ENCODE measurements at places on chromosomes 16 and 17.
A peak's percentile ranks its signal among the peaks of the same experiment; 100 is the strongest.

DNA sequence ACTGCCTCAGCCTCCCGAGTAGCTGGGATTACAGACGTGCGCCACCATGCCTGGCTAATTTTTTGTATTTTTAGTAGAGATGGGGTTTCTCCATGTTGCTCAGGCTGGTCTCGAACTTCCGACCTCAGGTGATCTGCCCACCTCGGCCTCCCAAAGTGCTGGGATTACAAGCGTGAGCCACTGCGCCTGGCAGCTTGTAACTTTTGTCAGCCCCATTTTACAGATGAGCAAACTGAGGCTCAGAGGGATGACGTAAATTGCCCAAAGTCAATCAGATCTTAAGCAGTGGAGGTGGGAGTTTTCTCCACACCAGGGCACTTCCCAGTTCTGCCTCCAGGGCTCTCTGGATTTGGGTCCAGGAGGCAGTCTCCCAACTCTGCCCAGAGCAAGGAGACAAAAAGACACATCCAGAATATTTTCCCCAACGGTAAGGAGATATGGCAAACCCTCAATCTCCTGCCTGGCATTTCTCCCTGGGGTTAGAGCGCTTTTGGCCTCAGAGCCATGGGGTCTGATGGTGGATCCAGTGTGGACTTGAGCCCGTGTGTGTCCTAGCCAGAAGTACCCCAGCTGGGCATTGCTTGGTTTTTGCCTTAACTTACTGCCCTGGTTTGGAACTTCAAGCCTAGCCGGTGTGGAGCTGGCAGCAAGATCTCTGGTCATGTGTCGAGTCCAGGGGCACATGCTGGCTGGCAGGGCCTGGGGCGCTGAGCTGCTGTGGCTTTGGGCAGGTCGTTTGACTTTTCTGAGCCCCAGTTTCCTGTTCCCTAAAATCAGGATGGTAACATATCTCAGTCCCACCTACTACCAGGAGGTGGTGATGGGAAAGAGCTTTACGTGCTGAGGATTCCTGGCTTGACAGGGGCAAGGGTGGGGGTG is 3.4 kb downstream of the ADAM11 start:
- DNase-seq = no peak

DNA sequence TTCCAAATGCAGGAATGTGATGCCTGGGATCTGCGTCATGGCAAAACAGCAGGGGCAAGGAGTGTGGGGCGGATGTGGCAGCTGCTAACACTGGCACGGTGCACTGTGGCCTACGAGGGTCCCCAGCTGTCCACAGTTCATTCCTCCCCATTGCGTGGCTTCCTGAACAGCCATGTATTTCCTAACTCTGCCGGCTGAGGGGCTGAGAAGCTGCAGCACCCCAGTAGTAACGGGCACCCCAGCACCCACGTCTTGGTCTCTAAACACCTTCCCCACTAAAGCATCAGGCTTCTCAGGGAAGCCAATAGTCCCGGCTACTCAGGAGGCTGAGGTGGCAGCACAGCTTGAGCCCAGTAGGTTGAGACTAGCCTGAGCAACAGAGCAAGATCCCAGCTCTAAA is 47.6 kb downstream of the LMF1 start:
- DNase-seq = no peak

DNA sequence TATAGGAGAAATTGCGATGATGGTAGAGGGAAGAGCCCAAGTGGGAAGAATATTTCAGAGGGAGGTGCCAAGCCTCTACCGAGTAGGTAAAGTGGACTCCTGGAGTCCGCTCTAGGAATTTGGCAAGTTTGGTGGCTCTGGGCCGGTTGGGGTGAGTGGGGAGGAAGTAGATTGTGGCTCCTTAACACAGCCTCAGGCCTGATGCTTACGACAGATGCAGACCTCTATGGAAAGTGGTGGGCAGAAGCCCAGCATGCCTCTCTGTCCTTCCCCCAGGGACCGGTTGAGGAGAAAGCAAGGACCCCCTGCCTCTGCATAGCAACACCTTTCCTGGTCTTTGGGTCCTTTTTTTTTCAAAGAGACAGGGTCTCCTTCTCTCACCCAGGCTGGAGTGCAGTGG is 55.9 kb upstream of the SIAH1 start:
- DNase-seq = no peak

- peak; percentile 84 for DNase-seq
Observed at GRCh38 chr17:79038545-79039135, 14.7 kb downstream of the C1QTNF1 start.

GRCh38 chr17:17484451-17484899 is 7.7 kb downstream of the MED9 start:
- DNase-seq = no peak

- no peak for DNase-seq
Observed at GRCh38 chr17:64183815-64184214, 53.9 kb upstream of the ERN1 start.

GRCh38 chr16:5971924-5972323 is 874.3 kb upstream of the EEF2KMT start:
- DNase-seq = no peak

- DNase-seq = no peak
Observed at GRCh38 chr16:29978564-29979270, 5.0 kb downstream of the TAOK2 start.

- no peak for DNase-seq
Observed at GRCh38 chr16:11752856-11753255, 10.2 kb upstream of the TXNDC11 start.

DNA sequence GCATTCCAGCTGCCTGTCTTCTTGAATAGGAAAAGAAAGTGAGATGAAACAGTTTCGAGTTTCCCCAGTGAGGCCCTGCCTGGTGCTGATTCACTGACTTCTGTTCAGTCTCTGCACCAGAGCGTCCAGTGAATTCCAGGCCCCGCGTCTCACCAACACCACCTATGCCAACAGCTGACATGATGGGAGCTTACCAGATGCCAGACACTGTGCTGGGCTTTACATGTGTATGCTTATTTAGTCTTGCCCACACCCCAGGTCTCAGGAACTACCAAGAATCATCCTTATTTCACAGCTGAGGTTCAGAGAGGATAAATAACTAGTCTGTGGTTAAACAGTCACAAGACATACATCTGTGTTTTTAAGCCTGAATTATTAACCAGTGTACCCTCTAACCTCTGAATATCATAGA is 29.1 kb upstream of the IRX6 start:
- DNase-seq = no peak

- DNase-seq = peak; percentile 79
Observed at GRCh38 chr17:68172461-68172954, 75.3 kb upstream of the AMZ2 start.

GRCh38 chr17:73029991-73030390 is 62.5 kb downstream of the SLC39A11 start:
- no peak for DNase-seq

- DNase-seq = no peak
Observed at GRCh38 chr17:2854143-2855055, 58.2 kb downstream of the RAP1GAP2 start.

GRCh38 chr17:9256751-9257629 is 235.7 kb downstream of the NTN1 start:
- DNase-seq = no peak

DNA sequence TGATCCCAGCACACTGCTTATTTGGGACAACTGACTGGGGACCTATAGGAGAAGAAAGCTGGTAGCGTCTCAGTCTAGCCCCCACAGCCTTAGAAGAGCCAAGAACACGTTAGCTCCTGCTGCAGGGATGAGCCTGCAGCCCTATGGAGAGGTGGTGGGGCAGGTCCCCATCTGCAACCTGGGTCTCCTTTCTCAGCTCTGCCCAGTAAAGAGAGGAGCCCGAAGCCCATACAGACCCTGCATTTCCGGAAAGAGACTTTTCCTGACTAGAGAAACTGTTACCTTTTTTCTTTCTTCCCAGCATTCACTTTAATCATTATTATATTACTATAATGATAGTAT is 788 bp downstream of the METTL22 start:
- DNase-seq = no peak

GRCh38 chr17:52517176-52517575 is 358.7 kb upstream of the CA10 start:
- no peak for DNase-seq

DNA sequence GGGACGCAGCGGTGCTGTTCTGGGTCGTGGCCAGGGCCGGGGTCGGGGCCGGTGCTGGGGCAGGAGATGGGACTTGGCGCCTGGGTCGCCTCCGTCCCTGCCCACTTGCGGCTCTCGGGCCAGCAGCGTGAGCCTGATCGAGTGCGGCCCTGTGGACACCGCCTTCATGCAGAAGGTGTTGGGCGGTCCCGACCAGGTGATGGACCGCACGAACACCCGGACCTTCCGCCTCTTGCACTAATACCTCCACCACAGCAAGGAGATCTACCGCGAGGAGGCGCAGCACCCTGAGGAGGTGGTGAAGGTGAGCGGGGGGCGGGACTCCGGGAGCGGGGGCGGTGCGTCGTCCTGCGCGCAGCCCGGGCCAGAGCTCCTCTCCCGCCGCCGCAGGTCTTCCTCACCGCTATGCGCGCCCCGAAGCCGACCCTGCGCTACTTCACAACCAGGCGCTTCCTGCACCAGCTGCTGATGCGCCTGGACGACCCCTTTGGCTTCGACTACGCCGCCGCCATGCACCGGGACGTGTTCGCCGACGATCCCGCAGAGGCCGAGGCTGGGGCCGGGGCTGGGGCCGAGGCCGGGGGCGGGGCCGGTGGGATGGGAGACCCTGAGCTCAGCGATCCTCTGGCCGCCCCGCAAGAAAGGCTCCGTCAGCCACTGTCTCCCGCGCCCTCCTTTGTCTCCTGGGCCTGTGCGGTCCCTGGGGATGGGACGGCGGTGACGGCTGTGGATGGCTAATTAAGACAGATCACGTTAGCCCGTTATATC is 4.5 kb upstream of the HSD17B1 start:
- no peak for DNase-seq

DNA sequence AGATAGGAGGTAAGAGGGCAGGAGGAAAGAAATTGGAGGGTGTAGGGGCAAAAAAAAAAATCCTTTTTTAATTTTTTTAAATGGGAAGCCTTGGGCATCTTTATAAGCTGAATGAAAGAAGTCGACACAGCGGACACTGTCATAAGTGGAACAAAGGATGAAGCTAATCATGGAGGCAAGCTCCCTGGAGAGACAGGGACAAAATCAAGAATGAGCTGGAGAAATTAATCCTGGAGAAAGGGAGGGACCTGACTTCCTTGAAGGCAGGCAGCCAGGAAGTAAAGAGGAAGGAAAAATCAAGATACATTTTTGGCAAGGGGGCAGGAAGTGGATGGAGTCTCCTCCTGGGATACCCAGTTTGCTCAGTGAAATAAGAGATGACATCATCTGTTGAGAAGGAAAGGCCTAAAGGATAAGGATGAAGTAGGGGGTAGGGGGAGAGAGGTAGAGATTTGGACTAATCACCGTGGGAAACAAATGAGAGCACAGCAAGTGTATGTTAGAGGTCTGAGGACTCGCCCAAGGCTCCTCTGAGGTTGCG is 179.3 kb downstream of the SLC39A11 start:
- no peak for DNase-seq

DNA sequence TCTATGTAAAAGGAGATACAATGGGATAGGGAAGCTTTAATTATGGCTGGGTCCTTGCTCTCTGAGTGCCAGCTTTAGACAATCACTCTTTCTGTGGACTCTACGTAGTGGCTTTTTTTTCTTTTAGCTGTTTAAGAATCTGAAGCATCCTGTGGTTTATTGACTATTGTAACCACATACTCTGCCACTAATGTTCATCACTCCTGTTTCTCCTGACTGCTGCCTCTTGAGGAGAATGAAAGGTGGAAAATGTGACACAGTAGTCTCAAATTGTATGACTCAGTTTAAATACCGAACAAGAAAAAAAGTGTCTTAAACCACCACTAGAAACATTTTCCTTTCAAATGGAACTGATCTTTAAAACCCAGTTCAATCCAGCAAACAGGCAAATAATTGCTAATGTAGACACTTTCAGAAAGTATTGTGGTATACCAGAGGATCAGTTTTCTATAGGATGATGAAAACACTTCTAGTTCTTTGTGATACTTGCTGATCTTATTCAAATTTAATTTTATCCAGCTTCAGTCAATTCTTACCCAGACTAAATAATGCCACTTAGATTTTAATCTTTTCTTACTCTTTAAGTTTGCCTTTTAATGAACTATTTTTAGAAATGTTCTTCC is 302.7 kb upstream of the PMFBP1 start:
- DNase-seq = no peak

DNA sequence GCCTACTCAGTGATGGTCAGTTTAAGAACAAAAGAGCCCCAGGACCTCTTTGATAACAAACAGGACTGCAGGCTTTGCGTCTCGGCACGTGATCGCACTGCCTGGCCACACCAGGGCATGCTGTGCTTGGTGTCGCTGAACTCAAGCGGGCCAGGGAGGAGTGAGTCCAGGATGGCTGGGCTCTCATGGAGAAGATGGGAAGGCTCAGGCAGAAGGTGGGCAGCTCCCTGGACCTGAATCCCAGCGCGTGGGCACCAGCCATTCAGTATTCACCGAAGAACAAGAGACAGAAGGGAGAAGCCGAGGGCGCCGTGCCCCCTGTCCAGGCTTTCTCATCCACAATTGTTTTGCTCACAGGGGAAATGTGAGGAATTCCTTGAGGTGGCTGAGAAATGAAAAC is 11.9 kb downstream of the KATNB1 start:
- DNase-seq = no peak

DNA sequence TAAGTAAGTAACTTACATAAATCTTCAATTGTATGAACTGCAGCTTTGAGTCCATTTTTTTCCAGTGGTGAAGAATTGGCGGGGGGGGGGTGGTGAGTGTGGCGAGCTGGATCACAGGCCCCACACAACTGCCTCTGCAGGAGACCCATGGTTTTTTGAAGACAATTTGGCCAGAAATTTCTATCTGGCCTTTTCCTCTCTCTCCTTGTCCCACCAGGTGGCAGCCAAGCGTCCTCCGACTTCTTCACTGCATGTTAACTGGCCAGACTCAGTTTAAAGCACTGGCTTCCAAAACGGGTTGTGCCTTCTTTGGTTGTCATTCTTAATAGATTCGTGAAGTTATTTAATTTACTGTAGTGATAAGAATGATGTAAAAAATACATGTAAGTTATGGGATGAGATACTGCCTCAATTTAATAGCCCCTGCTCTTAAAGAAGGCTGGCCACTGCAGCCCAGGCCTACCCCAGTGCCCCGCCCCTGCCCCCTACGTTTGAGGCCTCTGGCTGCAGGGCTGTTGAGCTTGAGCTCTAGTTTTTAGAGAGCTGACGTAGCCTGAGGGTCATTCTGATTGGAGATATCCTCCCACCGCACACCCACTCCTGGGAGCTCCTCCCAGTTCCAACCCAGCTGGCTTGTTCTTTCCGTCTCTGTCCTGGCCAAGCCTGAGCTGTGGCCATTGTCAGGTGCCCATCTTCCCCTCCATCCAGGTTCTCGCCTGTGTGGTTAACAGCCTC is 36.4 kb downstream of the AKAP1 start:
- DNase-seq = no peak

GRCh38 chr16:68276223-68276622 is 11.9 kb downstream of the SLC7A6 start:
- DNase-seq = no peak

GRCh38 chr17:57724026-57724728 is 20.9 kb downstream of the CCDC182 start:
- DNase-seq = no peak
